Spinal cord (tissue), 10 donors: ENCODE measurements at places on chromosomes 13 and 19.
A peak's percentile ranks its signal among the peaks of the same experiment; 100 is the strongest.

DNA sequence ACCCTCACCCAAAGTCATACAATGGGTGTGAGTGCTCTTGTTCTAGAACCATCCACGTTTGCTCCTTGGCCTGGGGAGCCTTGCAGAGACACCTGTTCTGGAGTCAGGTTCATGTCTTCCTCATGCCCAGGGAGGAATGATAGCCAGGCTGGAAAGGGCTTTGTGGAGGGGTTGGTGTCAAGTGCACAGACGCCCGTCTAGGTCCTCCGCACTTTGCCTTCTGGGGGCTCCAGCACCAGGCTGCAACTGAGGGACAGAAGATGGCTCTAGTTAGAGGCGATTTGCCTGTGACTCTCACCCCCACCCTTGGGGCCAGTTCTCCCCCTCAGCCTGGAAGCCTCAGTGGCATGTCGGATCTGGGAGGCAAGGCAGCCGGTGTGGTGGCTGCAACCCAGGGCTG is 47.2 kb upstream of the ZNF536 start:
- no peak overlapping the region for H3K4me3 ChIP-seq
- peaks cover 14% of the 10 kb centered on the region for H3K4me1 ChIP-seq
- DNase-seq, result no peak
- peaks cover 4% of the 10 kb centered on the region for H3K36me3 ChIP-seq
- no peaks in the 10 kb centered on the region for H3K27me3 ChIP-seq

GRCh38 chr19:6501740-6502648 is at the start of gene TUBB4A:
TUBB4A (minus strand) TSS chr19:6502309; CDS start chr19:6502212, 97 bp downstream.
- peaks cover 27% of the 10 kb centered on the region for H3K4me1 ChIP-seq
- H3K36me3 ChIP-seq, result peaks cover 27% of the 10 kb centered on the region
- H3K4me3 ChIP-seq, result peak within 1 kb of the TSS; percentile 47
- H3K27me3 ChIP-seq, result no peaks in the 10 kb centered on the region
- no peak for DNase-seq

DNA sequence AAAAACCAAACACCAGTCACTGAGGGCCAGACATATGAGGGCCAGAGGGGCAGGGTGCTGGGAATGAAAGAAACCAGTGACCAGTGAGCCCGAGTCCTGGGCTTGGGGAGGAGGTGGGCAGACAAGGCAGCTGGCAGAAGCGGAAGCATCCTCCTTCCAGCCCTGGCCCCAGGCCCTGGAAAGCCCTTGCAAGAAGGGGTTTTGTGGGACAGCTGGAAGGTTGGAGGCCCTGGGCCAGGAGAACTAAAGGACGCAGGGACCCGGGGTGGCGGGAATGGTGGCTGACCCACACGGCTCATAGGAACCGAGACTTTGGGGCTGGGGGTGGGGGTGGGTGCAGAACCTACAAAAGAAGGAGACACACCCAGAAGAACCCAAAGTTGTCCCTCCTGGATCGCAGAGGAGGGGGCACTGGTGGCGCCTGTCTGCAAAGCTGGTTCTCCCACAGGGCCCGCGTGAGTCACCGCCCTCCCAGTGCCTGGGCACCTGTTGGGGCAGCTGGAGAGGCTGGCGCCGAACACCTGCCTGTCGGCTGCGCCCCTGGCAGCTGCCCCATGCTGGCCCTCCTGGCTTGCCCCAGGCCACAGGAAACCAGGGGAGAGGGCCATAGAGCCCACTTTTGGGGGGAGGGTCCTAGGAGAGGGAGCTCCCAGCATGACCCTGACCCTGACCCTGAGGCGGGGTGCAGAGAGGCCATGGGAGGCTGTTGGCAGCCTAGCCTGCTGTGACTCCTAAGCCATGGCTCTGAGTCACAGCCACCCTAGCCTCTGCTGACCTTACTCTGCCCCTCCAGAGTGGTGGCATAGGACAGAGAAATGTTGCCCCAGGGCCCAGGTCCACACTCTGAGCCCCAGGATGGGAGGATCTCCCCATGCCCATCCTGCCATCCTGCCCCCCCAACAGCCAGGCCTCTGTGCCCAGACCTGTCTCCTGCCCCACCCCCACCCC is 802 bp downstream of the DMPK start:
- H3K4me3 ChIP-seq, result peak overlapping the region; percentile 36
- H3K36me3 ChIP-seq, result peaks cover 92% of the 10 kb centered on the region
- H3K4me1 ChIP-seq, result peaks cover 54% of the 10 kb centered on the region
- peak overlapping the region; percentile 1 for H3K27ac ChIP-seq

DNA sequence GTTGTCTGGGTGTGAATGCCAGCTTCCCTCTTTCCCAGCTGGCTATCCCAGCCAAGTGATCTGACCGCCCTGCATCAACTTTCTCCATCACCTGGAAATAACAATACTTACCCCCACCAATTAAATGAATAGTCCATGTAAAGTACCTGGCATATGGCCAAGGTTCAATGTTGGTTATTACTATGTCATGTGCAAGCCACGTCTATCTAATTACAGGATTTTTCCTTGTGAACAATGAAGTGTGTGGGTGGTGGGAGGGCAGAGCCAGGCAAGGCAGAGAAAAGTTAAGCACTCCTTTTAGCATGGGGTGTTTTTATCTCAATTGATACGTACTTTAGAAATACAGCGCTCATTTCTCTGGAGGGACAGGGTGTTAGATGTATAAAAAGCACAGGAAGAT is 121.1 kb downstream of the NHLRC3 start:
- DNase-seq, result no peak
- no peaks in the 10 kb centered on the region for H3K27me3 ChIP-seq
- no peaks in the 10 kb centered on the region for H3K36me3 ChIP-seq
- H3K4me1 ChIP-seq, result peaks cover 2% of the 10 kb centered on the region
- no peak overlapping the region for H3K4me3 ChIP-seq

GRCh38 chr13:112131713-112132113 is 64.8 kb downstream of the SOX1 start:
- H3K27ac ChIP-seq, result no peak overlapping the region
- no peak for DNase-seq

DNA sequence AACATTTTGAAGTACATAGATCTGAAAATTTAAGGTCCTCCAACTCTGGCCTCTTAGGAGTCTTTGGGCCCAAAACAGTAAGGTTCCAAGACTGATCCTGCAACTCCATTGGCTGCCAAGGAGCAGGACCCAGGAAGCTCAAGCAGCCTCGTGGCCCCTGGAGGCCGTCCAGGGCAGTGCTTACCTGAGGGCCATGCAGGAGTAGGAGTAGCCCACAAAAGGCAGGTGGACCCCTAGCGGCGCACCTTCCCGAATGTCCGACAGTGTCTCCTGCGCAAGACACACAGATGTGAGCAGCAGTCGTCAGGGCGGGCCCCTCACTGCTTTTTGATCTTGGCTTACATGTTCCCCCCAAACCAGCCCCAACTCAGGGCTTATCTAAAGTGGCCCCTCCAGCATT is 5.7 kb upstream of the SIX5 start:
- no peak for DNase-seq
- H3K4me1 ChIP-seq, result peaks cover 29% of the 10 kb centered on the region
- no peaks in the 10 kb centered on the region for H3K27me3 ChIP-seq
- H3K36me3 ChIP-seq, result peaks cover 76% of the 10 kb centered on the region

DNA sequence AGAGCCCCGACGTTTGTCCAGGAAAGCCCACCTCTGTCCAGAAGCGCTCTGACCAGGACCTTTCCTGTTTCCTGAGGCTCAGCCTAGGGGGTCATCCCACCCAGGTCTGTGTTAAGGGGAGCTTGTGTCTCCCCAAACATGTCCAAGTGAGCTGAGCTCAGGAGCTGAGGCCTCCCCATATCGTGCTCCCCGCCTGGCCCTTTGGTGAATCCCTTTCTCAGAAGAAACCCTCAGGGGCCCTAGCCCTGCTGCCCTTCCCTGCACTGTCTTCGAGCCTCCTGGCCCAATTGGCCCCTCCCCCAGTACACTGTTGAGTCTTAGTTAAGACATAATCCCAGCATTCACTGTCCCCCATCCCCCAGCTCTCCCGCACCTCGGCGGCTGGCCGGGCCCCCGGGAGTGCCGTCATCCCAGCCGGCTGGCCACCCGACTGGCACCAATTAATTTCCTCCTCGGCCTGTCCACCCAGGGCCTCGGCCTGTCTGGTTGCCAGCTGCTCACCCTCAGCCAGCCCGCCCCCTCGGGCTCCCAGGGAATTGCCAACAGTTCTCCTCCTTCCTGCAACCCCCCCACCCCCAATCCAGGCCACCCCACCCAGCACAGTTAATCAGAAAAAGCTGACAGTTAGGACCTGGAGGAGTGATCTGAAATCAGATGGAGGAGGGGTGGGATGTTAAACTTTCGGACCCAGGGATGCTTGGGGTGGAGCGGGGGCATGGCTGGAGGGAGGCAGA is 13.6 kb downstream of the IER2 start:
- H3K4me3 ChIP-seq, result peak overlapping the region; percentile 33
- no peak for DNase-seq
- peak overlapping the region; percentile 97 for H3K27ac ChIP-seq
- H3K27me3 ChIP-seq, result no peaks in the 10 kb centered on the region

- no peak overlapping the region for H3K4me3 ChIP-seq
- no peaks in the 10 kb centered on the region for H3K36me3 ChIP-seq
- no peaks in the 10 kb centered on the region for H3K27me3 ChIP-seq
- no peaks in the 10 kb centered on the region for H3K4me1 ChIP-seq
- no peak overlapping the region for H3K27ac ChIP-seq
Measured at GRCh38 chr13:98044301-98044700, 90.8 kb downstream of the IPO5 start.

GRCh38 chr13:65892859-65893258 is 1337.3 kb downstream of the PCDH9 start:
- no peaks in the 10 kb centered on the region for H3K27me3 ChIP-seq
- H3K27ac ChIP-seq, result no peak overlapping the region
- DNase-seq, result no peak
- H3K4me1 ChIP-seq, result no peaks in the 10 kb centered on the region

DNA sequence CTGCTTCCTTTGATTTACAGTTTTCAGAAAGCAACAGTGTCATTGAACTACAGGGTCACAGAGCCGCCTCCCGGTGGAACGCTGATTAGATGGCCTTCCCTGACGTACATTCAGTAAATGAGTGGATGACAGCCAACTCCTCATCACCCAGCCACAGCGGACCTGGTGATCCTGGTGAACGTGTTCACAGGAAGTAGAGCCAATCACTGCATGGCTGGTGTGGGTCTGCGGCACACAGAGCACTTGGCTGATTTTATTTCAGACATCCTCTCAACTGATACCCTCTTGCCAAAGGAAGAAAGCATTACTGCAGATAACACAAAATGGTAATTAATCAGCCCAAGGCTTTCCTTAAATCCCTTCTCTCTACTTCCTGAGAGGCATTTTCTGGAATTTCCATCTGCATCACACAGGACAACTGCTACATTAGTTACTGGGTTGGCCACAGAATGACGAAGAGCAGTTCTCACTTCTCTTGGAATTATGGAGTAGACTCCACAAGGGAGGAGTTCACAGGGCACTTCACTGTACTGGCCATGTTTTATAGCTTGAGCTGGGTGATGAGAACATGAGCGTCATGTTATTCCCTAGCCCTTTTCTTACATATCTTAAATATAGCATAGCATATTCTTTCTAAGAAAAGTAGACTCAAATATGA is 84.0 kb upstream of the SLC7A1 start:
- no peak overlapping the region for H3K4me3 ChIP-seq
- no peaks in the 10 kb centered on the region for H3K36me3 ChIP-seq
- no peak for DNase-seq
- no peak overlapping the region for H3K27ac ChIP-seq
- H3K27me3 ChIP-seq, result no peaks in the 10 kb centered on the region

GRCh38 chr19:35882114-35882832 is 13.9 kb downstream of the APLP1 start:
- peaks cover 7% of the 10 kb centered on the region for H3K4me1 ChIP-seq
- peak; percentile 75 for DNase-seq
- H3K27ac ChIP-seq, result no peak overlapping the region
- H3K36me3 ChIP-seq, result peaks cover 35% of the 10 kb centered on the region

DNA sequence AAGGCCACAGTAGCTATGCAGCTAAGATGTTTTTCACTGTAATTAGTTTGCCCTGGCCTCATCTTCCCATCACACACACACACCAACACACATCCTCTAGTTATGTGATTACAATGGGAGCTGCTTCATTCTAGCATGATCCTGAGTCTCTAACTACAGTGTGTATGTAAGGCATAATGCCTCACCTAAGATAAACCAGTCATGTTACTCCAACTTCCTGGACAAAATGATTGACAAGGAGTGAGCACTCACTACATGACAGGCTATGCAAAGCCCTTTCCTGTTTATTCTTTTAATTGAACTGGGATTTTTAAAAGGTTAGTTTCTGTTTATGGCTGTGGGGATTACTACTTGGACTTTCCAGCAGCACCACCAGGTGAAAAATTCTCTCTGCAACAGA is 400.8 kb upstream of the ATXN8OS start:
- DNase-seq, result no peak
- no peaks in the 10 kb centered on the region for H3K27me3 ChIP-seq
- H3K4me1 ChIP-seq, result no peaks in the 10 kb centered on the region
- no peak overlapping the region for H3K27ac ChIP-seq

DNA sequence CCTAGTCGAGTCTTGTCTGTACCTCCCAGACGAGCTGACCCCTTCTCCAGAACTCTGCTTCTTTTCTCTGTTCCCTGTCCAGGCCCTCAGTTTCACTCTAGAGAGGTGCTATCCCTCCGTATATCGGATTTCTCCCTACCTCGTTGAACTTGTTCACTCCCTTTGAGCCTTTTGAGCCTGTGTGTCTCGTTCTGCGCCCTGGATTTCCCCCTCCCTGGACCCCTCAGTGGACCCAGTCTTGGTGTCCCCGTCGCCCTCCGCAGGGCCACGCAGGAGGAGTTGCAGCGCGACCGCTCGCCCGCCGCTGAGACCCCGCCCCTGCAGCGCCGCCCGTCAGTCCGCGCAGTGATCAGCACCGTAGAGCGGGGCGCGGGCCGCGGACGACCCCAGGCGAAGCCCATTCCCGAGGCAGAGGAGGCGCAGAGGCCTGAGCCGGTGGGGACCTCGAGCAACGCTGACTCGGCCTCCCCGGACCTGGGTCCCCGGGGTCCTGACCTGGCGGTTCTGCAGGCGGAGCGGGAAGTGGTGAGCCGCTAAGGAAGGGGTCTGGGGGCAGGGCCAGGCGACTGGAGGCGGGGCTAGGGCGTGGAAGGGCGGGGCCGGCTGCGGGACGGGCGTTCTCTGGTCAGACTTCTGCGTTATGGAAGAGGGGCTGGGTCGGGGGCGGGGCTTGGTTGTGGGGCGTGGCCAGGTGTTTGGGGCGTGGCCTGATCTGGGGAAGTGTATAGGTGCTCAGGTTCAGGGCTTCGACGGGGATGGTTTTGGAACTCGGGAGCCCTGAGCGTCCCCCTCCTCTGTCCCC is 5.5 kb downstream of the EPS8L1 start:
- peaks cover 42% of the 10 kb centered on the region for H3K4me1 ChIP-seq
- no peaks in the 10 kb centered on the region for H3K36me3 ChIP-seq
- peaks cover 80% of the 10 kb centered on the region for H3K27me3 ChIP-seq
- H3K27ac ChIP-seq, result no peak overlapping the region
- peak; percentile 62 for DNase-seq
- H3K4me3 ChIP-seq, result peak overlapping the region; percentile 3

- DNase-seq, result no peak
- no peaks in the 10 kb centered on the region for H3K36me3 ChIP-seq
- H3K4me1 ChIP-seq, result peaks cover 8% of the 10 kb centered on the region
Measured at GRCh38 chr19:46073268-46073922, 32.6 kb upstream of the IGFL4 start.

- DNase-seq, result no peak
- H3K27me3 ChIP-seq, result no peaks in the 10 kb centered on the region
Measured at GRCh38 chr13:32837973-32838927, 178.0 kb upstream of the KL start.
